A549 (cell line): ENCODE measurements at places on chromosomes 3 and 15. TPM values are rescaled to one million over a fixed set of nuclear protein-coding genes. Genes with fewer than 3 reads are reported as not detected.

Gene KLHL40
- polyA plus RNA-seq: not detected in 3 replicates

DNA sequence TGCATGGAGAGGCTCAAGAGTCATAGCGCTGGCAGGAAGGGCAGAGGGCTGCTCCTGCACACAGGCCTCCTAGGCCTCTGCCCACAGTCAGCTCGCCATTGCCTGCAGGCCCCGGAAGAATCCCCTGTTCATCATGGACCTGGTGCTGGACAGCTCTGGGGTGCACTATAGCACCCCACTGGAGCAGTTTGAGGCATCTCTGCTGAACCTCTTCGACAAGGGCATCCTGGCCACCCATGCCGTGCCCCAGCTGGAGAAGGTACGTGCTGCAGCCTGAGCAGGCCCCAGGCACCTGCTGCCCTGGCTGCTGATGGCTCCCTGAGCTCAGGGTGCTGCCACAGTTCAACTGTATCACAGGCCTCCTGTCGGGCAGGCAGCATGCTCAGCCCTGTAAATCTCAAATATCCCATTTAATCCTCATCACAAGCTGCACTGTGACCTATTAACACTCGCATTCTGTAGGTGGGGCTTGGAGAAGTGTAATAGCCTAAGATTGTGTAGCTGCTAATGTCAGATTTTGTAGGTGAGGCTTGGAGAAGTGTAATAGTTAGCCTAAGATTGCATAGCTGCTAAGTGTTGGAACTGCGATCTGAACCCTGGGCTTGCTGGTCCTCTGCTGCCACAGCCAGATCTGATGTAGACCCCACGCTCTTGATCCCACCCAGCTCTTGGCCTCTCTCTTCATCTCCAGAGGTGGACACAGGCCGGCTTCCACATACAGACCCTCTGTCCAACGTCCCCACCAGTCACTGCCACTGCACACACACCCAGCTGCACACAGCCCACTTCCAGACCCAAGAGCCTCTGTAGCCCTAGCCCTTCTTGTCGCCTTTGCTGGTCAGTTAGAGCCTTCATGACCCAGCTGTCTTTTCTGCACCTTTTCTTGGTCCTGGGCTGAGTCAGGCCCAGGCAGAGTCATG lies 31.9 kb downstream of the DNAH1 start:
- DNase-seq: no peak

- DNase-seq: no peak
These were observed 25.9 kb downstream of the TMCC1 start for GRCh38 chr3:129867506-129868124.

DNA sequence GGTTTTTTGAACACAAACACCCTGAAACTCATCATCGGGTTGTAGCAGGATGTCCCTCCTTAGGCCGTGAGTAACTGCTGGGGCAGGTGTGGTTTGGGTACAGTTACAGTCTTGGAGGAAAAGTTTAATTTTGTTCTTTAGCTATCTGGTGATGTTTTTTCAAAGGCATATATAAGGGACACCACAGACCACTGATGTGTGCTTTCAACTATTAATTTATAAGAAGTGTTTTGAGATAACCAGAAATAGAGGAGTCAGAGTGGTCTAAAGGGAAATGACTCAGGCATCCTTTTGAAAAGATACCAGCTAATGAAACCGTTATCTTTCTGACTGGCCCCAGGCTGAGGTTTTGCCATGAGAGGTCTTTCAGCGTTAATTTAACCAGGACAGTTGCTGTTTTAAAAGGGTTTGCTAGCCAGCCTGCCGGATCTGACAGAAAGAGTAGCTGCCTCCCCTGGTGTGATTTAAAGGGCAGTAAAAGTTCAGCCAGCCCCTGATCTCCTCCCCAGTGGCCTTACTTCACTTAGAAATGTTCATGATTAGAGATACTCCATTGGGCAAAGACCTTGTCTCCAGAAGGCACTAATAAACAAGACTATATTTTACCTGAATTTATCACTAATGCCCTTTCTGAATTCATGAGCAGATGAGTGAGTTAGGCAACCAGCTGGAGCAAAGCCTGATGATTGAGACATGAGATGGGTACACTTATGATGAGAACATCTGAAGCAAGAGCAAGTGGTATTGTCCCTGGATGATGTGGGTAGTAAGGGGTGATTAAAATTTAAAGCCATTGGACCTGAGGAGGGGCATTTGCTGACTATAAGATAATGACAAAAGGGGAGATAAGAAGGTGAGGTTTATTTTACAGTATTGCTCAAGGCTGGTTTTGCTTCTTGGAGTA lies 482.5 kb upstream of the TBL1XR1 start:
- no peak for DNase-seq

DNA sequence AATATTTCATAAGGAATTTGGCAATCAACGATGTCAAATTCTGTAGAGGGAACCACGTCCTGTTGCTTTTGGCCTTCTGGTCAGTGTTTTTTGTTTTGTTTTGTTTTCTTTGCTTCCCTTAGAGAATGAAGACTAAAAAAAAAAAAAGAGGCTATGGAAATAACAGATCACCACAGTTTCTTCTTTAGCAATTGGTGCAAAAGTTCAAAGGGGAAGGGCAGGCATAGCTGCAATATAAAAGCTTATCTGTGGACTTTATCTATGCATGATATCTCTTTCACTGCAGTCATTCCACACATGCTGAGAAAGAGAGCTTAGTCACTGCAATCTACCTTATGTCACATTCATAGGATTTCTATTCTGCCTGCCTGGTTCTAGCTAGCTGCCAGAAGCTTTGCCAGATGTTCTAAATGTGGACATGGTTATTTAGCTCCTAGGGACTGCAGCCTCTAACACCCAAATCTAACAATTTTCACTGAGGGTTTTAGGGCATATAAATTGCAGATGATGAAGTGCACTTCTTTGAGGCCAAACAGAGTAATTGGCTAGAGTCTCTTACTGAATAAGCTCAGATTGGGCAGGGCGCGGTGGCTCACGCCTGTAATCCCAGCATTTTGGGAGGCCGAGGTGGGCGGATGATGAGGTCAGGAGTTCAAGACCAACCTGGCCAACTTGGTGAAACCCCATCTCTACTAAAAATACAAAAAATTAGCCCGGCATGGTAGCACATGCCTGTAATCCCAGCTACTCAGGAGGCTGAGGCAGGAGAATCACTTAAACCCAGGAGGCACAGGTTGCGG lies 637.2 kb downstream of the NTRK3 start:
- DNase-seq: peak; percentile 44

- DNase-seq: no peak
These were observed 77.0 kb downstream of the INO80 start for GRCh38 chr15:41039121-41039520.

DNA sequence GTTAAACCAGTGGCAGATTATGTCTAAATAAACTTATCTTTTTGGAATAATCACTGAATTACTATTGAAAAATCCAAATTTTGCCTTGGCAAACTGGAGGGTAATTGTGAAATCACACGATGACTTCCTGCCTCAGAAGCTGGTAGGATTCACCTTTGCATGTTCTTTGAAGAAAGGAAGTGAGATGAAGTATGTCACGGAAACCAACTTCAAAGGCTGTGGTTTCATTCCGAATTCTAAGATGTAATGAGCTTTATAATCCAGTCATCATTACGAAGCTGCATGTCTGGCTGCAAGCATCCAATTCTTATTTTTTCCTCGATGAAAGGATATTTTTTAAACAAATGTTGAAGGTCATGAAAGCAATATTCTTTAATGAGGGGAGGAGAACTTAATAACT lies 15.0 kb upstream of the ZBED2 start:
- no peak for DNase-seq
